H9 (cell line): ENCODE measurements at places on chromosomes 7 and 10. TPM values are rescaled to one million over a fixed set of nuclear protein-coding genes. Genes with fewer than 3 reads are reported as not detected.

NXPH1 gene
- total RNA-seq = 0.11 and 0.15 TPM in 2 replicates

OPN1SW gene
- total RNA-seq = not detected in 2 replicates

KDM7A gene
- total RNA-seq = 6.6 and 7.0 TPM in 2 replicates

HKDC1 gene
- total RNA-seq = 0.31 TPM in 1 of 2 replicates, not detected in the other

C10orf143 gene
- total RNA-seq = 0.79 and 0.94 TPM in 2 replicates

SLC25A13 gene
- 68.9 and 71.7 TPM in 2 replicates for total RNA-seq

CYP3A7 gene
- total RNA-seq = not detected in 2 replicates

MYL7 gene
- total RNA-seq = 4.9 and 5.7 TPM in 2 replicates

THSD7A gene
- total RNA-seq = 0.42 and 0.88 TPM in 2 replicates

PRSS1 gene
- total RNA-seq = not detected in 2 replicates

TCAF2 gene
- total RNA-seq = 0.04 TPM in 2 replicates

HMX2 gene
- total RNA-seq = 0.35 and 0.46 TPM in 2 replicates

PILRA gene
- 3.2 and 3.3 TPM in 2 replicates for total RNA-seq

CCL26 gene
- 8.7 and 9.3 TPM in 2 replicates for total RNA-seq

ASIC3 gene
- total RNA-seq = 1.7 and 2.3 TPM in 2 replicates

AKR1C8 gene
- not detected in 2 replicates for total RNA-seq

ITGA8 gene
- total RNA-seq = not detected in 2 replicates

CHST15 gene
- total RNA-seq = 6.8 and 8.7 TPM in 2 replicates

CDHR3 gene
- 3.3 and 3.8 TPM in 2 replicates for total RNA-seq

ENTPD1 gene
- total RNA-seq = 1.9 and 2.0 TPM in 2 replicates

ZNF117 gene
- total RNA-seq = 11.6 and 13.6 TPM in 2 replicates

CRYGN gene
- 0.79 and 1.8 TPM in 2 replicates for total RNA-seq

TBC1D12 gene
- total RNA-seq = 1.9 and 2.0 TPM in 2 replicates

PHYHIPL gene
- total RNA-seq = 0.18 and 0.44 TPM in 2 replicates

METTL27 gene
- total RNA-seq = 13.5 and 14.9 TPM in 2 replicates

CTAGE8 gene
- 4.9 and 5.1 TPM in 2 replicates for total RNA-seq

CLDN4 gene
- 15.5 and 15.6 TPM in 2 replicates for total RNA-seq

AVPI1 gene
- 6.5 and 6.9 TPM in 2 replicates for total RNA-seq

ZC3HAV1 gene
- total RNA-seq = 32.2 and 32.8 TPM in 2 replicates

SPAG6 gene
- 0.24 and 0.29 TPM in 2 replicates for total RNA-seq

TMEM178B gene
- 9.3 and 11.3 TPM in 2 replicates for total RNA-seq

TRAPPC14 gene
- 31.8 and 32.8 TPM in 2 replicates for total RNA-seq

VSIR gene
- 0.11 and 0.31 TPM in 2 replicates for total RNA-seq

OR13A1 gene
- 0.13 and 0.15 TPM in 2 replicates for total RNA-seq

RHBDD2 gene
- 27.6 and 30.0 TPM in 2 replicates for total RNA-seq

GJC3 gene
- 1.4 and 2.3 TPM in 2 replicates for total RNA-seq

ZCWPW1 gene
- total RNA-seq = 1.1 and 1.3 TPM in 2 replicates

PALD1 gene
- 21.1 and 21.6 TPM in 2 replicates for total RNA-seq

PRPF18 gene
- total RNA-seq = 17.1 and 18.5 TPM in 2 replicates

CALY gene
- 1.9 and 2.9 TPM in 2 replicates for total RNA-seq

CH25H gene
- 0.88 and 1.0 TPM in 2 replicates for total RNA-seq

LRRC27 gene
- 1.9 and 2.7 TPM in 2 replicates for total RNA-seq

SMKR1 gene
- total RNA-seq = 0.35 and 0.87 TPM in 2 replicates

ASB10 gene
- total RNA-seq = not detected in 2 replicates

SDK1 gene
- 8.4 and 8.7 TPM in 2 replicates for total RNA-seq

USP54 gene
- 35.7 and 37.9 TPM in 2 replicates for total RNA-seq

LFNG gene
- 52.9 and 55.3 TPM in 2 replicates for total RNA-seq

HOXA3 gene
- total RNA-seq = not detected in 2 replicates

PAX2 gene
- total RNA-seq = not detected in 2 replicates
